NCI-H510A (cell line): ENCODE measurements at places on chromosomes 2 and 18.

GRCh38 chr2:162478721-162479129 is 134.8 kb downstream of the GCA start:
- no peak for DNase-seq

DNA sequence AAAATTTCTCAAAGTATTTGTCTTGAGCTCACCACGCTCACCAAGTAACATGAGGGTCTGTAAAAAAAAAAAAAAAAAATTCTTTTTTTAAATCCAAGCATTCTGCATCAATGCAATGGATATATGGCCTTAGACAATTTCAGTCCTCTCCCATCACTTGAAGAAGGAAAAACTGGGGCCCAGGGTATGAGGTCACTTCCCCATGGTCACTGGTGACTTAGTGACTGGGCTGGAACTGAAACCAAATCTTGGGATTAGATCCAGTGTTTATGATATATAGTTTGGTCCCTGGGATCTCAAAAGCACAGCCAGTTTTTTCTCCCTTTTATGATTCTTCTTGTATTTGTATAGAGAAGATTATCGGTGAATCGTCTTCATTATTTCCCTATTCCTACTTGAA is 477.9 kb upstream of the TNP1 start:
- DNase-seq = no peak

- no peak for DNase-seq
Observed at GRCh38 chr2:202034249-202035088, 814 bp downstream of the FZD7 start.

GRCh38 chr2:172131713-172132555 is 29.2 kb upstream of the DLX2 start:
- DNase-seq = no peak
